IPS DF 19.7 (cell line): ENCODE measurements at places on chromosomes 2 and 18.

DNA sequence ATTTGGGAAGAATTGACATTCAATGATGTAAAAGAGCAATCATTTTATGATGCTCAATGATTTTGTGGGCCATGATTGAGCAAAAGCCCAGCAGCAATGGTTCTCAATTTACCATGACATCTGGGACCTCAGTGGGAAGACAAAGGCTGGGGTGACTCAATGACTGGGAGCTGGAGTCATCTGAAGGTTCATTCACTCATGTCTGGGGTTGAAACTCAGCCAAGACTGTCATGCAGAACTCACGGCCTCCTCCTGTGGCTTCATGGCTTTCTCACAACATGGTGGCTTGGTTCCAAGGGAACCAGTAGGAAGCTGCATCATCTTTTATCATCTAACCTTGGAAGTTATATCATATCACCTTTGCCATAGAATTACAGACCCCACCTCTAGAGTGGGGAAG lies 45.1 kb upstream of the CD226 start:
- DNase-seq: no peak

DNA sequence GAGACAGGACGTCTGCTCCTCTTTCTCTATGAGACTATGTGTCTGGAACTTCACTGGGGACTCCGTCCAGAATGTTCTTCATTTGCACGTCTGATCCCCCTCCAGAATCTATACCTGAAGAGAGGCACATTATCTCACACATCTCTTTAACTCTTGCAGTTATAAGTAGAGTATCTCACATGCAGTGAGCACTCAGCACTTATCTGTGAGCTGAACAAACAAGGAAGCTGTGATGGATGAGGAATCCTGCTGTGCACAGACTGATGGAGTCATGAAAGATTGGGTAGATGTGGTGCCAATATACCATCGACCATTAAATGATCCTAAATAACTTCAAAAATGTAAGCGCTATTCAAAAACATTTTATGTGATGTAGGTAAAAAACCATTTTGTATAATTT lies 888.3 kb upstream of the CELF4 start:
- no peak for DNase-seq

DNA sequence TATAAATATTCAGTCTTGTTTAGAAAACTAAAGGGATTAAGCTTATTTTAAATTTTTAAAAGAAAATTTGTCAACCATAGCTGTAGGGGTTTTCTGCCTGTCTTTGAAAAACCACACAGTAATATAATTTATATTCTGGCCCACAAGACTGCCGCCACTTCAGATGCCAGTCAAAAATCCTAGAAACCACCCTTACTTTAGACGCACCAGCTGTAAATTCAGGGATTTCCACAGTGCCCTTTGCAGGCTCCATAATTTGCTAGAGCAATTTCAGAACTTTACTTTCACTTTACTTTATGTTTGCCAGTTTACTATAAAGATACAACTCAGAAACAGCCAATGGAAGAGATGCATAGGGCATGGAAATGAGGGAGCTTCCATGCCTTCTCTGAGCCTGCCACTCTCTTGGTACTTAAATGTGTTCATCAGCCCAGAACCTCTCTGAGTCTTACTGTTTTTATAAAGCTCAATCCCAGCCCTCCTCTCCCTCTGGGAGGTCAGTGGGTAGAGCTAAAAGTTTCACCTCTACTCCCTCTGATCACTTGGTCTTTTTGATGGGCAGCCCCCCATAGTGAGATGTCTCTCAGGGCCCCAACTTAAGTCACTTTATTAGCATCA lies 63.3 kb downstream of the KYNU start:
- no peak for DNase-seq

- DNase-seq: no peak
These were observed 766.2 kb upstream of the TMEFF2 start for GRCh38 chr2:192960945-192961344.

GRCh38 chr2:138500592-138501424 lies 762 bp upstream of the SPOPL start:
- no peak for DNase-seq

- DNase-seq: no peak
These were observed 61.2 kb downstream of the ARHGAP15 start for GRCh38 chr2:143190431-143190830.

- no peak for DNase-seq
These were observed 144.9 kb downstream of the ACOXL start for GRCh38 chr2:110877031-110877827.
